ENCODE measurements at places on chromosomes 4 and X. TPM values are rescaled to one million over a fixed set of nuclear protein-coding genes. Genes with fewer than 3 reads are reported as not detected.

GRCh38 chr4:136400829-136401228, 1131.5 kb downstream of the PCDH18 start:
- no peak for DNase-seq

- DNase-seq = no peak
Measured at GRCh38 chr4:86834901-86835300, 14.3 kb downstream of the SLC10A6 start.

DNA sequence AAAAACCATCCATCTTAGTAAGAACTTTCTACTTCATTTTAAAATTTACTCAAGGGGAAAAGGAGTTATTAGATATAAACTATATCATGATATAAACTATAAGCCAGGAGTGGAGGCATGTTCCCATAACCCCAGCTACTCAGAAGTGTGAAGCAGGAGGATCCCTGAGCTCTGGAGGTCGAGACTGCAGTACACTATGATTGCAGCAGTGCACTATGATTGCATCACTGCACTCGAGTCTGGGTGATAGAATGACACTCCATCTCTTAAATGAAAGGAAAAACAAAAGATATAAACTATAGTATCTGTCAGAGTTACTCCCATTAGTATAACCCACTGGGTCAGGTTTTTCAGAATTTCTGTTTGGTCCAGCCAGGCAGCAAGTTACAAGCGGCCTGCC, 47.6 kb downstream of the RPS3A start:
- no peak for DNase-seq

- DNase-seq = no peak
Measured at GRCh38 chr4:53512608-53513007, 78.7 kb downstream of the LNX1 start.

DNA sequence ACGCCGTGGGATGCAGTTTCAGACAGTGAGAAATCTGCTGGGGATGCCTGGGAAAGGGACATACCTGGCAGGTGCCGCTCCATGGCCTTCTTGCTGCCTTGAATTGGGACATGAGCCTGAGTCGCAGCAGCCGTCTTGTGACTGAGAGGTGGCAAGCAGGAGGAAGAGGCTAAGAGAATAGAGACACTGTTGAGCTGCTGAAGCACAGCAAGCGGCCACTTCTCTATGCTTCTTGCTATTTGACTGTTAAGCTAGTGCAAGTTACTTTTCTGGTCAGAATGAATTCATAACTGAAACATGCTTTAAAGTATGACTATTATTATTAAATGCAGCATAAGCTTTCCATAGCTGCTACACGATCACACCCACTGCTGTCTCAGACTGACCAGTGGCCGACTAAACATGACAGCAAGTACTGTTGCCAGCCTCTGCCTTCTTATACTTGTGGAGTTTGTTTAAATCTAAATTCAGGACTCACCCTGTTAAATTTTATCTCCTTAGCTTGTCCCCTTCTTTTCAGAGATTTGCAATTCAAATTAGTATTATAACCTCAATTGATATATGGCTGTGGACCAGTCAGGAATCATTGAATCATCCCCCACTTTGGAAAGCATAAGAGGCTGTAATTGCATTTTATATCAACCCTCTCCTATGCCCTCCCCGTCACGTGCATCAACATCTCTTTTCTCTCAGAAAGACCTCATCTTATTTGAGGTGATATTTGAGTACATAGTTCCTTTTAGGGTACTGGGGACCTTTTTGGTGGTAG, 24.8 kb upstream of the ACSL1 start:
- DNase-seq = no peak

DNA sequence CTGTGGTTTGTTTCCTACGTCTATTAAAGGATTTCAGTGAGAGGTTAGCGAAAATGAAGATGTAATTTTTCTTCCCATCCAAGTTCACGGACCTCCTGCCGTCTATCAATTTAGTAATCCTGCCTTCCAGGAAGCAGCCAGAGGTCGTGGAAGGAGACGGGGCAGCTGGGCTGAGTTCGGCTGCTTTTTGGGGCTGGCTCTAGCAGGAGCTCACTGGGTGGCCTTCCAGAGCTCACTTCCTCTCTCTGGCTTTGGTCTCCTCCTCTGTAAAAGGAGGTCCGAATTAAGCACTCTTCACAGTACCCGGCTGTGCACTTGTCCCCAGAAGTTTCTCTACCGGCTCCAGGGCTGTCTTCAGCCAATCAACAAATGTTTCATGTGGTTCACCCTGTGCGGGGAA, 295.4 kb downstream of the BCOR start:
- DNase-seq = no peak

GRCh38 chrX:11628399-11628798, 37.3 kb downstream of the ARHGAP6 start:
- DNase-seq = no peak

DNA sequence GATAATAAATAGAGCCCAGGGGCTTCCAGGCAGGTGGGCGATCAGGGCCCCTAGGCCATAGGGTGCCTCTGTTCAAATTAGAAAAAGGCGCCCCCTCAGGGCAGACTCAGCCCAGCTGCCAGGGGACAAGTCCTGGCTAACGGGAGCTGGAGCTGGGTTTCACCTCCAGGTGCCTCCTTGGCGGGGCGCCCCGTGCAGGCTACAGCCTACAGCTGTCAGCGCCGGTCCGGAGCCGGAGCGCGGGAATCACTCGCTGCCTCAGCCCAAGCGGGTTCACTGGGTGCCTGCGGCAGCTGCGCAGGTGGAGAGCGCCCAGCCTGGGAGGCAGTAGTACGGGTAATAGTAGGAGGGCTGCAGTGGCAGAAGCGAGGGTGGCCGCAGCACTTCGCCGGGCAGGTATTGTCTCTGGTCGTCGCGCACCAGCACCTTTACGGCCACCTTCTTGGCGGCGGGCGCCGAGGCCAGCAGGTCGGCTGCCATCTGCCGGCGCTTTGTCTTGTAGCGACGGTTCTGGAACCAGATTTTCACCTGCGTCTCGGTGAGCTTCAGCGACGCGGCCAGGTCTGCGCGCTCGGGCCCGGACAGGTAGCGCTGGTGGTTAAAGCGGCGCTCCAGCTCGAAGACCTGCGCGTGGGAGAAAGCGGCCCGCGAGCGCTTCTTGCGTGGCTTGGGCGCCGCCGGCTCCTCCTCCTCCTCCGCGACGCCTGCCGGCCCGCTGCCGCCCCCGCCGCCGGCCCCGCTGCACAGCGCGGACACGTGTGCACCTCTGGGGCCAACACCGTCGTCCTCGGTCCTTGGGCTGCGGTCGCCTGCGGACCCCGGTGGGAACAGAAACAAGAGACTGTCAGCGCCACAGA, 2.4 kb downstream of the NKX3-2 start:
- no peak for DNase-seq

- DNase-seq = no peak
Measured at GRCh38 chrX:45843518-45843917, 642.8 kb upstream of the DIPK2B start.

GRCh38 chr4:128590034-128590740, 219.3 kb upstream of the JADE1 start:
- no peak for DNase-seq

DNA sequence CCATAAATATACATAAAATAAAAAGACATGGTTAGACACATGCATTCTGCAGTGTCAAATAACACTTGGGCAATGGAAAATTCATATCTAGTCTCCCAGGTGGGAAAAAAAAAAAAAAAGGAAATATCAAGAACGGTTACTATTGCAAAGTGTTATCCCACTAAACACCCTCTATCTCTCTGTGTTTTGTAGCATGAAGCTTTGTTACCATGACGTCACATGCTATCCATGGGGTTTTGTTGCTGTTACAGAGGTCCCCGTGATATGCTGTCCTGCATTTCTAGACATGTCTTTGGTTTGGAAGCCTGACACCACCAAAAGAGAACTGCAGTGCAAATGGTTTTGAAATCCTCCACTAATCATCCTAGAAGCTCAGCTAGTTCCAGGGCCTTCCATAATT, 50.7 kb upstream of the TLR3 start:
- DNase-seq = no peak

DNA sequence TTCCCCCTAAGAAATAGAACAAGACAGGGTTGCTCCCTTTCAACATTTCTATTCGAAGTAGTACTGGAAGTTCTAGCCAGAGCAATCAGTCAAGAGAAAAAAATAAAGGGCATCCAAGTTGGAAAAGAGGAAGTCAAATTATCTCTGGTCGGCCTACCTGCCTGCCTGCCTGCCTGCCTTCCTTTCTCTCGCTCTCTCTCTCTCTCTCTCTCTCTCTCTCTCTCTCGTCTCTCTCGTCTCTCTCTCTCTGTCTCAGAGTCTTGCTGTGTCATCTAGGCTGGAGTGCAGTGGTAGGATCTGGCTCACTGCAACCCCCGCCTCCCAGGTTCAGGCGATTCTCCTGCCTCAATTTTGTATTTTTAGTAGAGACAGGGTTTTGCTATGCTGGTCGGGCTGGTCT, 42.9 kb downstream of the CCKAR start:
- no peak for DNase-seq

GRCh38 chr4:75287738-75288517, 226.3 kb downstream of the RCHY1 start:
- no peak for DNase-seq

The MTM1 gene
- total RNA-seq = 9.0 TPM

The ATOH1 gene
- total RNA-seq = not detected

The CTAG1B gene
- not detected for total RNA-seq

The PPP2R2C gene
- 5.7 TPM for total RNA-seq

The CPZ gene
- 1.2 TPM for total RNA-seq

The DGAT2L6 gene
- not detected for total RNA-seq

The SLC10A7 gene
- 4.0 TPM for total RNA-seq
